NCI-H1436 treated with DMSO at 0.1 percent for 48 hours (cell line): ENCODE measurements at places on chromosomes 12 and 14.

GRCh38 chr12:121026274-121027045 is 10.2 kb upstream of the C12orf43 start:
- DNase-seq, result no peak

DNA sequence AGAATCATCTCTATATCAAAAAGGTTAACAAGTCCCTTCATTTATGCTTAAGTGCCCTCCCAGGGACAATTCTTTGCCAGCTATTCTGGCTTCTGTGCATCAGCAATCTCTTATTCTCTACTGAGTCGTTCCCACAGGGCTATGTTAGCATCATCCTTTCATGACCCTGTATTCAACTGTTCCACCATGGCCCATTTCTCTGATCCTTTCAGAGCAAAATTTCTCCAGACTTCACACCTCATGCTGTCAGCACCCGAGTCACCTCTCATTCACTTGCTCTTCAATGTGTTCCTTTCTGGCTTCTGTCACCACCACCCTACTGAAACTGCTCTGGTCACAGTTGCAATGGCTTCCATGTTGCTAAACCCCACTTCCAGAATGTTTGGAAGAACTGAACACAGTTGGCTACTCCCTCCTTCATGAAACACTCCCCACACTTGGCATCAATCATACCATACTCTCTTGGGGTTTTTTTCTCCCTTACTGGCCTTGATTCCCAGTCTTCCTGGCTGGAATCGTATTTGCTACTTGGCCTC is 159.5 kb upstream of the HMGA2 start:
- DNase-seq, result no peak

DNA sequence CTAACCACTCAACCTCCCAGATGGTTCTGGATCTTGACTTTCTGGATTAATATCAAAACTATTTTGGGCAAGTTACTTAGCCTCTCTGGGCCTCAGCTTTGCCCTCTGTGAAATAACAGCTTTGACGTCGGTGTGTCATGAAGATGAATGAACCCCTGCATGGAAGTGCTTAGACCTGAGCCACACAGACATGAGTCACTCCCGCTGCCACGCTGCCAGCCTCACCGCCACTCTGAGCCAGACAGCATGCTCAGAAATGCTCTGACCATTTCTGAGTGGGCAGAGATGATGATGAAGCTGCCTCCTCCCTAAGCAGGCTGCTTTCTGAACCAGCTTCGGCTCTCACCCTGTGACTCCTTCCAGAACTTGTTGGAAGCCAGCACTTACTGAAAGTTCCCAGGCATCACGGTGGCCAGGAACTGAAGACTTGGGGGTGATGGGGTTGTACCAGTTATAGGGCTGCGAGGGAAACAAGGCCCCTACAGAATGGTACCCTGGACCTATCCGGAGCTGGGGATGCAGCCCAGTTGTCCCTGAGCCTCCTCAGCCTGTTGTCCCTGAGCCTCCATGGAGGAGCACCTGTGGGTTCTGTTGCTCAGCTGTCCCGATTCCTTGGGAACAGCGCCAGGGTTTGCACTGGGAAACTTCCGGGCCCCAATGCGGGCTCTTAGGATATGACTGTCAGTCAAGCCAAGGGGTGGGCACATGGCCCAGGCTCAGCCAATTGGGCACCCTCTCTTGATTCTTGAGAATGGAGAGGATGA is 2.0 kb upstream of the CCDC197 start:
- no peak for DNase-seq

- no peak for DNase-seq
These were observed 2.2 kb downstream of the CALM1 start for GRCh38 chr14:90398841-90399540.

- DNase-seq, result no peak
These were observed 50.8 kb upstream of the MAX start for GRCh38 chr14:65153101-65153500.

GRCh38 chr12:45532113-45532512 is 197.4 kb upstream of the ARID2 start:
- DNase-seq, result no peak

DNA sequence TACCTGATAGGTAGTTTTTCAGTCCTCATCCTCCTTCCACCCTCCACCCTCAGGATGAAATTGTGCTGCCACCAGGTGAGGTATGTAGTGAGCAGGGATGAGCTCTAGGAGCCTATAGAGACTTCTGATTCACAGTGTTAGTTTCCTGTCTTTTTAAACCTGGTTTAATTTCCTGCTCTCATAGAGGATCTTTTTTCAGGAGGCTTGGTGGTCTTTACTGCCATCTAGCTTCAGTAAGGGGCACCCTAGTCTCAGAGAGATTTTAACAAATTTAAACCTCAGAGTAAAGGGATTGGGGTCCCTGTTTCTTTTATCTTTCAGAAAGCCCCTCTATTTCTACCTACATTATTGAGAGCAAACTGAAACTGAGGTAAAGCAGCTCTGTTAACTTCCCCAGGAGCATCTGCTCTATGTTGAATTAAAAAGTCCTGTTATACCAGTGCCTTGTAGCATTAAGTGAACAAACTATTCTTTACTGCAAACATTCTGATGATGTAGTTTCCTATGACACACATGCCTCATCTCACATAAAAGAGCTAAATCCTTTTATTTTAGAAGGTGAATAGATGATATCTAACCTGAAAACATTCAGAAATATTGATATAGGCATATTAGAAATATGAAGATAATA is 172.2 kb upstream of the DDHD1 start:
- DNase-seq, result no peak

DNA sequence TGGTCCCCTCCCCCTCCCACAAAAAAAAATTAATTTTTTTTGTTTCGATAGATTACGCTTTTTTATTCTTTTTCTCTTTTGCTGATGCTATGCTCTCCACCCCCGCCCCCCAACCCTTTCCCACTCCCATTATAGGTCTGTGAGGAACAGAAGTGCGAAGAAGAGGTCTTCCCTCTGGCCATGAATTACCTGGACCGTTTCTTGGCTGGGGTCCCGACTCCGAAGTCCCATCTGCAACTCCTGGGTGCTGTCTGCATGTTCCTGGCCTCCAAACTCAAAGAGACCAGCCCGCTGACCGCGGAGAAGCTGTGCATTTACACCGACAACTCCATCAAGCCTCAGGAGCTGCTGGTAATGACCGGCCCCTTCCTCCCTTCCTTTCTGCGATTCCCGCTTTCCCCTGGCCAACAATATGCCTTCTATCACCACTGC is 2.3 kb downstream of the CCND2 start:
- DNase-seq, result no peak

DNA sequence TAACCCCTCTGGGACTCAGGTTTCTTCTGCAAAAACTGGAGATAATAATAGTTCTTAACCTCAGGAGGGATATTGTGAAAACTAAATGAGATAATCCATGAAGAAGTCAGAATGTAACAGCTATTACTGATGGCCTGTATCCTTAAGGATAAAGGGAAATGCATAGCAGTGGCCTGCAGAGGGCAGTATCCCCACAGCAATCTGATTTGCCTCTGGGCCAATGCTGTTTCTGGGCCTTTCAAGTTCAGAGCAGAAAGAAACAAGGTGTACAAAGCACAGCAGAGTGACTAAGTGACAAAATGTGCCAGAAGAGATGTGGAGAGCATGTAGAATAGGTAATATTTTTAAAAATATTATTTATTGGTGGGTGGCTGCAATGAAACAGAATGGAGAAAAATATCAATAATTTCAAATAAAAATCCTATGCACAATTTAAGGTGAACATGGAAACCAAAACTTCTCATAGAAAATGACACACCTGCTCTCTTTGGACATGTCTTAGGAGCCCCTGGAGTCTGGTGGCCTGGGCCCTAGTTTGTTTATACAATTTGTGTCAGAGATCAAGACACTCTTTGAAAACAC is 90.3 kb downstream of the C12orf75 start:
- peak; percentile 11 for DNase-seq

- DNase-seq, result no peak
These were observed 132.9 kb downstream of the CEP83 start for GRCh38 chr12:94326727-94327126.

DNA sequence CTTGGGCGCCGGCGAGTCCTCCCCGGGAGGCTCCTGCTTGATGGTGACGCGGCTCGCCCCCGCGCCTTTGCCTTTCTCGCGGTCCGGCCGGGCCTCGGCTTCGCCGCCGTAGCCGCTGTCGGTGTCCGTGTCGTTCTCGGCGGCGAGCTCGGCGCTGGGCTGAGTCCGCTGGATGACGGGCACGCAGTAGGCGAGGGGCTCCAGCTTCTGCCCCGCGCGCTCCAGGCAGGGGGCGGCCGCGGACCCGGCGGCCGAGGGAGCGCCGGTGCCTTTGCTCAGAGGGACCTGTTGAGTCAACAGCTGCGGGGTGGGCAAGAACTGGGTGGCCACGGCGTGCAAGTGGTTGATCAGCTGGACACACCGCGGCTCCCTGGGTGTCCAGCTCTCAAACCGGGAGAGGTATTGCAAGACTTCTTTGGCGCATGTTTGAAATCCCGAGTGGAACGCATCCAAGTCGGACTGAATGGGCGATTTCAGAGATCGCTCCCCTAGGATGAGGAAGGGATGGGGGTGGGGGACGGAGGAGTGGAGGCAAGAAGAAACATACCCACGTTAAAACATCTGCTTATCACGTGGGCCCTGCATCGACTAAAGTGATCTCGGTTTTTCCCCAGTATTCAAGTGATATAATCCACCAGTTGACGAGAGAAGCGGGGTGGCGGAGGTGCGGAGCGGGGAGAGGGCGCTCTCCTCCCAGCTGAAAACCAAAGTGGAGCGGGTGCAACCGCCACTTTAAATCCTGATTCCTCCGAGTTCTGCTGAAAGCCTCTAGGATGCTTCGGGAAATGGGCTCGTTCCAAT is 2.0 kb downstream of the BHLHE41 start:
- no peak for DNase-seq

DNA sequence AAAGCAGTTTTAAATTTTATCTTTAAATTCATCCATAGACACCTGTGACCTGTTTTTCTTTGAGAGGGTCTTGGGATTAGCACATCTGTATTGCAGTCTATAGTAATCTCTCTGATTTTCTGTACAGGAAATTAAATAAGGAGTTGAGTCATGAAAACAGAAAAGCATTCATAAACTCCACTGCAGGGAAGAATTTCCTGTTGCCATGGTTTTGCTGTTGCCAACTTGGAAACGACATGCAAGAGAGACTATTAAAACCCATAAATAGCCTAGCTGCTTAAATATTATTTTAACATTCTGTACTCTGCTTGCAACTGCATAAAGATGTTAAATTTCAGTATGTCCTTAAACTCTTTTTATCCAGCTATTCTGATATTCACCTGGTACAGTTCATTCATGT is 281.0 kb upstream of the RGS6 start:
- DNase-seq, result no peak

- peak; percentile 47 for DNase-seq
These were observed 6.8 kb downstream of the CCDC198 start for GRCh38 chr14:57486767-57487379.
